GM04504 (cell line): ENCODE measurements at places on chromosomes 4 and X.
A peak's percentile ranks its signal among the peaks of the same experiment; 100 is the strongest.

DNA sequence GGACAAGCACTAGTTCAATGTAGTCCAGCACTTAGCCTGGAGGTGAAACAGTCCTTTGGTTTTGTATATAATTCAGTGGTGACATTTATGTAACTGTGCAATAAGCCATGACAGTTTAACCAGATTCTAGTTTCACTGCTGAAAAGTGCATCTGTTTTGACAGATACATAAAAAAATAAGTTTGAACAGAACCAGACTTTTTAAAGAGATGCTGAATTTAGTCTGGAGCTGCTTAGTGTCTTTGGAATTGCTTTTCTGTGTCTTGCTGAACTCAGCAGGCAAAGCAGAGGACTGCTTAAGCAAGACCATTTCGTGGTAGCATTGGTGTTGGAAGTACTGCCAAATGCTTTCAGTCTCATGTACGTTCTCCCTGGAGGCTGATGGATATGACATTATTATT is 393.5 kb downstream of the MAPK10 start:
- DNase-seq = no peak

DNA sequence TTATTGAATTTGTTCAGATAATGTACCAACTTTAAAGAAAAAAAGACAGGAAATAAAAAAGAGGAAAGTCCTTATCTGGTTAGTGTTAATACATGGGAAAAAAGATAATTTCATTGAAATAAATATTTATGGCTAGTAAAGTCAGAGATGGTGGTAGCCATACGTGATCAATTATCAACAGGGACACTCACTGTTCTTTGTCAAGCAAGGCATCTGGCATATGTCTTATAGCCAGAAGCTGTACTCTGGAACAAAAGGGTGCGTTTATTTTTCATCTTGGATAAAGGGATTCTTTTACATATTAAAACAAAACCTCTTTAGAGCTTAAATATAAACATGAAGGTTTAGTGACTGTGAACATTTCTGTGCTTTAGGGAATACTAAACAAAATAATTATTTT is 26.7 kb downstream of the HDX start:
- DNase-seq = no peak

DNA sequence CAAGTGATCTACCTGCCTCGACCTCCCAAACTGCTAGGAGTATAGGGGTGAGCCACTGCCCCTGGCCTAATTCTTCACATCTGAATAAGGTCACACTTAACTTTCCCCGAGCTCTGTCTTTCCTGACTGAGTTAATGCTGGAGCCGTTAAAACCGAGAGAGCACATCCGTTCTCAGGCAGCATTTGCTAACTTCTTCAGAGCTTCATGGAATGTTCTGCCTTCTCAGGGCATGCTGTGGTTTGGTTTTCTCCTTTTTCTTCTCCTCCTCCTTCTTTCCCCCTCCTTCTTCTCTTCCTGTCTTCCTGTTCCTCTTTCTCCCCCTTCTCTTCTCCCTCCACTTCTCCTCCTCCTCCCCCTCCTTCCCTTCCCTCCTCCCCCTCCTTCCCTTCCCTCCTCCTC is 119.9 kb downstream of the ASMT start:
- no peak for DNase-seq

DNA sequence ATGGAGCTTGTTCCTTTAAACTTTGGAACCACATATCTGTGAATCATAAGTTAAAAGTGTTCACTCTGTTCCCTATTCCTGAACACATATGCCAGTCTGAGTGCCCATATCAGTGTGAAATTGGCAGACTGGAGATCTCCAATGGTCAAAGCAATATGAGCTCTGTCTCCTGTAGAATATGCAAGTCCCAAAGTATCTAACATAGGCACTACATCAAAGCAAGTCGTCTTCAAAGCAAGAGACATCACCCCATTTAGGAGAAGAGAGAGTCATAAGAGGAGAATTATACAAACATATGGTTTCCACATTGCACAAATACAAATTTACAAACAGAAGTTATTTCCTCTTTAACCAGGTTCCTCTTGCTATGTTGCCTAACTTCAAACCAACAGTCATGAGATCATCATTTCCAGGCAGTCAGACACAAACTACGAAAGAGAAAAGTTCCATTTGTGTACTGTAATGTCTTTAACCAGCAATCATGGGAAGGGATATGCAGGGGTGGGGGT is 9.9 kb upstream of the GK start:
- DNase-seq = peak; percentile 42

GRCh38 chr4:10346023-10346422 is 111.2 kb downstream of the ZNF518B start:
- peak; percentile 26 for DNase-seq

GRCh38 chr4:184821242-184821641 is 4.5 kb downstream of the ACSL1 start:
- no peak for DNase-seq

DNA sequence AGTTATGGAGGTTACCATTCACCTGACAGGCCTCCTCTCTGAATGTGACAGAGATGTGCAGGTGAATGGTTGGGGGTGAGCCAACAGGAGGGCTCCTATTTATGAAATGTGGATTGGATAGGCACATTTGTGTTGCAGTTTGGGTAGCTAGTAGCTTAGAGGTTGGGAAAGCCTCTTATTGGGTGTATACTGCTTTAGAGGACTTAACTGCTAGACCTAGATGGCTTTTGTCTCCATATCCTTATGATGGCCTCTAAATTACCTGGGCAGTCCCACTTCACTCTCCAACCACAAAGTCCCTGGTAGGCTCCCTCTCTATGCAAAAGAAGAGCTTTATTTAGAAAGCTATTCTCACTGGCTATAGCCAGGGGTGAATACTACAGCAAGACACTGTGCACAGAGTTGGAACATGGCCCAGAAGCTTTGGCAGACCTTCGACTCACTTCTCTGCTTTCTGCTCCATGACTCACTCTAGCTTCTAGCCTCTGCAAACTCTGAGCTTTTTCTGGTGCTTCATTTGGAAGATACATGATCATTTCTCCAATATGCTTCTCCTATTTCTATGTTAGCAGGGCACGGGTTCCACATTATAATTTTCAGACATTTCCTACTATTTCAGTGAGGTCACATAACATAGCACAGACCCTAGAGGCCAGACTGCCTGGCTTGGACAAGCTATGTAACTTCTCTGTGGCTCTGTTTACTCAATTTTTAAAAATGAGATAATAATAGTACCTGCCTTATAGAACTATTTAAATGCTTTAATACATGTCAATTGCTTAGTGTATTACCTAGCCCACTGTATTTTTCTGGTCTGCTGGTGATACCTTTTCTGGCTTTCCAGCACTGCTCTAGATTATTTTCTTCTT is 6.0 kb upstream of the VGLL1 start:
- peak; percentile 69 for DNase-seq

GRCh38 chr4:146647615-146648460 is 9.1 kb downstream of the POU4F2 start:
- no peak for DNase-seq

DNA sequence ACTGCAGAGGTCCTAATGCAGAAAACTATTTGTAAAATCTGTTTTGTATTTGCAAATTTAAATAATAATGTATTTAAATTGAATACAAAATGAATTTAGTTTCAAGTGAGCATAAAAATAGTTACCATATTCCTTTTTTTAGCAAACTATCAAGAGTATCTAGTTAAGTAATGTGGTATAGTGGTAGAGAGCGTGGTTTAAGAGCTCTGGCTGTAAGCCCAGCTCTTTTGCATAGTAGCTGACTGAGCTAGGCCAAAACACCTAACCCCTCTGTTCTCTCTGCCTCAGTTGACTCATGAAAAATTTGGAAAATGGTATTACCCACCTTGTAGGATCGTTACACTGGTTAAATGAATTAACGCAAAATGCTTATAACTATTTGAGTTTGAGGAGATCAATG is 18.1 kb upstream of the ADAD1 start:
- no peak for DNase-seq

DNA sequence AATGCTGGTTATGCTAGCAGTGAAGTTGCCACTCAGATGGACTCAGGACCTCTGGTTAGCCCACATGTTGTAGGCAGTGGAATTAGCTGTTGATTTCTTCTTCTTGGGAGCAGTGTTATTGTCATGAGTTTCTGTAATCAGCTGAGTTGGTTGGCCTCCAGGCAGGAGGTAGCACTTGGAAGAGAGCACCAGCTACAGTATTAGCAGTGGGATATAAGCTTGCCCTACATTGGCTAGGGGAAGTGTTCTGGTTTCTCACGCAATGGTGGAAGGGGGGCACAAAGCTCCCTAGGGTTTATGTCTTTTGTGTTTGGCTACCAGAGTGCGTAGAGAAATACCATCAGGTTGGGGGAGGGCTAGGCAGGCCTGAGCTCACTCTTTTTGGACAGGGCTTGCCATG is 34.0 kb upstream of the UCP1 start:
- DNase-seq = no peak

- no peak for DNase-seq
These were observed 212.0 kb upstream of the KLF3 start for GRCh38 chr4:38452009-38452408.

- DNase-seq = no peak
These were observed 35.2 kb downstream of the NYX start for GRCh38 chrX:41482154-41482850.

DNA sequence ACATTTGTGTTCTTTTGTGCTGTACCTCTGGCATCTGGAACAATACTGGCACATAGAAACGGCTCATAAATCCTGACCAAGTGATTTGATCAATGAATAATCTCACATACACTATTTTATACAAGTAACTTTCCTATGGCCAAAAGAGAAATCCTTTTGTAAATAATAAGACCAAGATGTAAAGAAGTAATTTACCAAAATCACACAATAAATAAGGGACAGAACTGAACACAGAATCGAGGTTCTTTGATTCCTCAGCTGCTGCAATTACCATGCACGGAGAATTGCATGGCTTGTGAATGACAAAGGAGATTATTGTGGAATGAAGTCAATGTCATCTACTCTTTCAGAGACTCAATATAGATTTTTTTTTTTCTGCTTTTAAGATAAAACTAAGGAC is 576.8 kb upstream of the SMIM31 start:
- no peak for DNase-seq

DNA sequence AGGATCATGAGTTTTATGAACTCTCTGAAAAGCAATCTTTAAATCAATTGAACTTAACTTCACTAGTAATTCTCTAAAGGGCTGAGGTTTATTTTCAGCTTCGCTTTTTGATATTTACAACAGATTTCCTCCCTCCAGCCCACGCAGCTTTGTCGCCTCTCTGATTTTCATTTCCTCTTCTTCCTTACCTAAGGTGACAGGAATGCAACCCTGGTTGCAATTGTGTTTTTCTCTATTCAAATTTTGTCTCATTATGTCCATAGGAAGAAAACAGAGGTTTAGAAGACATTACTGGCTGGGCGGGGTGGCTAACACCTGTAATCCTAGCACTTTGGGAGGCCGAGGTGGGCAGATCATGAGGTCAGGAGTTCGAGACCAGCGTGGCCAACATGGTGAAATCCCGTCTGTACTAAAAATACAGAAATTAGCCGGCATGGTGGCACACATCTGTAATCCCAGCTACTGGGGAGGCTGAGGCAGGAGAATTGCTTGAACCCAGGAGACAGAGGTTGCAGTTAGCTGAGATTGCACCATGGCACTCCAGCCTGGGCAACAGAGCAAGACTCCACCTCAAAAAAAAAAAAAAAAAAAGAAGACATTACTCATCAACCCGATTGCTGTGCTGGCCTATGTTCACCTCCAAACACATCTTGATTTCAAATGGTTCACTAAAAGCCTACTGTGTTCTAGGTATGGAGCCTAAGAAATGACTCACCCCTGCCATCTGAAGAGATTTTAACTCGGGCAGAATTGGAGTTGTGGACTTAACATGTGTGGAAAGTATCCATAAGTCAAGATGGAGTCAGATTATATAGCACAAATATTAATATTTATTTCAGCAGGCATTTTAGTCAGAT is 36.8 kb downstream of the VSIG4 start:
- no peak for DNase-seq

- peak; percentile 44 for DNase-seq
These were observed 20.5 kb upstream of the DDX3X start for GRCh38 chrX:41313419-41313818.
